ENCODE measurements at places on chromosomes 3 and 15.

DNA sequence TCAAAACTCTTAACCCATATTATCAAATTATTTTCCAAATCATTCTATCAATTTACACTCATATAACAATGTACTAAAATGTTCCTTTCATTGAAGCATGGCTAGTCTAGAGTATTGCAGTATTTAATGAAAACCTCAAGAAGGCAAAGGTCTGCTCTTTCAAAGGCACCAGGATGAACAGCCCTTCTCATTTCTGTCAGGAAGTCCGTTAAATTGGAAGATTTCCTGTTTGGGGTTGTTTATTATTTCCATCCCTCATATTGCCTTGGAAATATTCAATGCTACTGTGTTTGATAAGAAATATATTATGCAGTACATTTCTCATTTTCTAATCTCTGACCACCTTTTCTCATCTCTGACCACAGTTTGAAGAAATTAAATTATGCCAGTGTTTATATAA lies 25.1 kb downstream of the ACKR4 start:
- H3K4me3 ChIP-seq: no peak overlapping the region
- H3K36me3 ChIP-seq: peaks cover 6% of the 10 kb centered on the region
- H3K27ac ChIP-seq: no peak overlapping the region

DNA sequence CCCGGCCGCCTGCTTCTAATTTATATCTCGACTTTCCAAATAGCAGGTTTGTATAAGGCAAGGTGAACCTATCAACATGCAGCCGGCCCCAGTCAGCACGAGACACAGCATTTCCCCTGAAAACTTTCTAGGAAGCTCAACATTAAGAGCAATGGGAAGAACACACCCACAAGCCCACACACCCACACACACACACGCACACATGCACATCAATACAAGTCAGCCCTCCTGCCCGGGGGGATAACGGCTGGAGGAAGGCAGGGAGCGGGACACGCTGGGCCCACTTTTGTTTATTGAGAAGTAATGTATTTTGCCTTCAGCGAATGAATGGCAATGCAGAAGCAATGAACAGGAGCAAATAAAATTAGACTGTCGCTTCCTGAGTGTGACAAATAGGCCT lies 83.5 kb downstream of the PCSK6 start:
- H3K36me3 ChIP-seq: peaks cover 2% of the 10 kb centered on the region
- DNase-seq: no peak
- H3K4me3 ChIP-seq: no peak overlapping the region
- no peaks in the 10 kb centered on the region for H3K27me3 ChIP-seq
- no peaks in the 10 kb centered on the region for H3K4me1 ChIP-seq
- H3K27ac ChIP-seq: no peak overlapping the region

GRCh38 chr3:32198714-32199113 lies 39.8 kb upstream of the CMTM8 start:
- H3K4me1 ChIP-seq: no peaks in the 10 kb centered on the region
- H3K4me3 ChIP-seq: no peak overlapping the region
- H3K36me3 ChIP-seq: no peaks in the 10 kb centered on the region

DNA sequence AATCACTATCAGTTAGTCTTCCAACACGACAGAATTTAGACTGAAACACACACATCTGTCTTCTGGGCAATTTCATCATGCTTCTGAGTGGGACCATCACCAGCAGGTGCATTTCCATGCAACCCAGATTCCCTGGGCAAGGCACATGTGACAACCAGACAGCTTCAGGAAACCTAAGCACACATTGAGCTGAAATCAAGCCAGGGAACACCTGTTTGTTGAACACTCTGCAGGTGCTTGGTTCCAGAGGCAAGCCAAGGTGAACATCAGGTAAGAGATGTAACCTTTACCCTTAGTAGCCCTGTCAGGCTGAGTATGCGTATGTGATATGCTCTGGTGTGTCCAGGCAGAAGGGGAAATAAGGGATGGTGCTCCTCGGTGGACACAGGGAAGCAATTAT lies 3.3 kb upstream of the PSMD2 start:
- no peak for DNase-seq
- H3K27ac ChIP-seq: no peak overlapping the region
- H3K36me3 ChIP-seq: peaks cover 5% of the 10 kb centered on the region
- no peak overlapping the region for H3K4me3 ChIP-seq

- no peak overlapping the region for H3K27ac ChIP-seq
- H3K4me1 ChIP-seq: no peaks in the 10 kb centered on the region
- H3K4me3 ChIP-seq: no peak overlapping the region
- DNase-seq: no peak
- no peaks in the 10 kb centered on the region for H3K36me3 ChIP-seq
- no peaks in the 10 kb centered on the region for H3K27me3 ChIP-seq
Measured at GRCh38 chr3:107942244-107942643, 148.6 kb downstream of the CD47 start.
